ENCODE measurements at places on chromosomes 11 and 22.

DNA sequence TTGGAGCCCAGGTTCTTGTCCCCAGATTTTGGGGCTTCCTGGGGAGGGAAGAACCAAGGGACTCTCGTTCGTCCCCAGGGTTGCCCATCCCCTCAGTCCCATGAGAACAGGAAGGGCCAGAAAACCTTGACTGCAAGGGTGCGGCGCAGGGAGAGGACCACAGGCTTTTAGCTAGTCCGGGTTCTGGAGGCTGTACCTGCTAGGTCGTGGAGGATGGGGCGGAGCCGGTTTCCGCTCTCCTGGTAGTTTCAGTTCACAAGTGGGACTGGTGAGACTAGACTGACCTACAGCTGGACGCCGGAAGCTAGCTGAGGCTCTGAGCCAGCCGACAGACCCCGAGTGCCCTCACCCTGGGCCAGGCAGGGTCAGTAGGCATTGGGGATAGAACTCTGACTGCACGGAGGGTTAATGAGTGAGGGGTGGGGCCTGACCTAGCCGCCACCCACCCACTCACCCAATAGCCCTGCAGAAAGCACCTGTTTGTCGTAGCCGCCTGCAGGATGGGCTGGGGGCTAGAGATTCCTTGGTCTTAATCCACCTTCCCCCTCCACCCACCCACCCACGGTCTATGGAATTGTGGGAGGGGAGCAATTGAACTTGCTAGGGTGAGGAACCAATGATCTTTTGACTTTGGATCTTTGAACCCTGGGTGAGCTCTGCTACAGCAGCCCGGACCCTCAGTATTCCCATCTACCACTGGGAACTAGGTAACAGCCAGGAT is 1.5 kb downstream of the MAFF start:
- no peak for DNase-seq

GRCh38 chr11:119885861-119886567 is 157.0 kb upstream of the NECTIN1 start:
- no peak for DNase-seq

GRCh38 chr11:8099291-8099899 is 18.4 kb downstream of the TUB start:
- peak; percentile 74 for DNase-seq

DNA sequence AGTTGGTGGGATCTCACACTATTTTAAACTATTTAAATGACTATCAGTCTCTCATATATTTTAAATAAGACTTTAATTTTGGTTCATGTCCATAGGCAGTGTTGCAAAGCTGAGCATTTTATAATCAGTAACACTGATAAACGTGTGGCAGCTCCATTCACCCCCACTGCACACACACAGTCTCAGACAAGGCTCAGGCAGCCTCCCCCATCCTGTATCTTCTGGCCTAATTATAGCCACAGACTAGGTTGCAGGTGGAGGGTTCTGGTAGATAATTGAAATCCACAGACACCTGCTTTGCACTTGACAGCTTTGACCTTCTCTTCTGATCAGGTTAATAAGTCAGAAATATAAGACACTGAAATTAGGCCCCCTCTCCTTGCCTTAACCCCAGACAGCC is 118.5 kb upstream of the LDLRAD3 start:
- no peak for DNase-seq

DNA sequence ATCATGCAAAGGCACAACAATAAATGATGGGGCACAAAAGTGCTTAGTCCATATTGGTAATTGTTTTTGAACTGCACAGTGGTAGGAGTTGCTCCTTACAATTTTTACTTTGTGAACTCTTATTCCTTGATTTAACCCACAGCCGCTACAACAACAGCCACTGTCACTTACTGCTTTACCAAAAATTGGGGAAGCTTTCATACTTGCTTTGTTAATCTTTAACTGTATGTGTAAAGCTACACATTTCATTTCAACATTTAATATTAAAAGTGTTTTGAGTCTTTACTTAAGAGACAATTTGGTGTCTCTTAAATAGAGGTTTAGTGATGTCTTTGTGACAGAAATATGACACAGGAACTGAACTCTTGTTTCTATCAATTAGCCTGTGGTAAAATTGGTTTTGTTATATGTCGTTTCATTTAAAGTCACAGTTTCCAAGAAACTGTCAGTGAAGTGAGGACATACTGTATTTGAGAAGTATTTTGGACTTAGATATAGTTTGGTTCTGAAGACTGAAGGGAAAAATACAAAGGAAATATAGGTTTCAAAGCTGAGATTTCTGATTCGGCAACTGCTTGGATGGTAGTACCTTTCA is 6.5 kb upstream of the IL18BP start:
- DNase-seq, result no peak

GRCh38 chr11:77106321-77106720 is 3.7 kb downstream of the OMP start:
- no peak for DNase-seq

DNA sequence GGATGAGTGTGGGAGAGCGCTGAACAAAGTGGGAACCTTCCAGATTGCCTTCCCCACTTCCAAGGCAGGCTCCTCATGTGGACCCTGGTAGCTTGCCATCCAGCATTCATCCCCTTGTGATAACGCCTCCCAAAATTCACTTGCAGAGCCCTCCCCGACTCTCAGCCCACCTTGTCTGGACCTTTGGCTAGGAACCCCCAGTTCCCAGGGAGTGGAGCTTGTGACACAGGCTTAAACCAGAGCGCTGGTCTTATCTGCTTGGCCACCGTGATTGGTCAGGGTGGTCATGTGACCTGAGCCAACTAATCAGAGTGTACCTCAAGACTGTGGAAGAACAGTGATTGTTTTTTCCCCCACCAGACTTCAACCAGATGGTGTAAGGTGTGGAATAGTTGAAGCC is 9.6 kb upstream of the SLC35C1 start:
- DNase-seq, result no peak

- no peak for DNase-seq
Measured at GRCh38 chr22:38549101-38549894, 20.7 kb downstream of the DMC1 start.

DNA sequence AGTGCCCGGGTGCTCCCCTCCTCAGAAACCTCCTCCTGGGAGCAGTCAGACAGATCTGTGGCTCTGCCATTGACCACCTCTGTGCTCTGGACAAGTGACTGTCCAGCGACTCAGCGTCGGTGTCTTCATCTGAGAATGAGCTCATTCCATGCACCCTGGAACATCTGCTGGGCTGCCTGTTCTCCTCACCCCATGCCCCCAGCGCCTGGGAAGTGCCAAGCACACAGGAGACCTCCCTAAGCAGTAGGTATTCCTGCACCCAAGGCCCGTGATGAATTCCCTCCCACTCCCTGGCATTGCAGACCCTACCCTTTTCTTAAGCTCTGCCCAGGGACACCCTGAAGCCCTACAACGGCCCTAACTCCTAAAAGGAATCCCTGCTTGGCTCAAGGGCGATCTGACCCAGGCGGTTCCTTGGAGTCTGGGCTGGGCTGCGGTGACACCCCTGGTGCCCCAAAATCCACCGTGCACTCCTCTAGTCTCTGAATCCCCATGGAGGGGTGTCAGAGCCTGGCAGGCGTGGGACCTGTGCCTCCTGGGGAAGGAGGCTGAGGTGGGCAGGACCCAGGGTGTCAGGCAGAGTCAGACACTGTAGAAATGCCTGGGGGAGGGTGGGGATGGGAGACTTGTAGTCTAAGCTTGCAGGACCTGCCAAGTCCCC is 92.0 kb downstream of the CEP164 start:
- DNase-seq, result no peak

DNA sequence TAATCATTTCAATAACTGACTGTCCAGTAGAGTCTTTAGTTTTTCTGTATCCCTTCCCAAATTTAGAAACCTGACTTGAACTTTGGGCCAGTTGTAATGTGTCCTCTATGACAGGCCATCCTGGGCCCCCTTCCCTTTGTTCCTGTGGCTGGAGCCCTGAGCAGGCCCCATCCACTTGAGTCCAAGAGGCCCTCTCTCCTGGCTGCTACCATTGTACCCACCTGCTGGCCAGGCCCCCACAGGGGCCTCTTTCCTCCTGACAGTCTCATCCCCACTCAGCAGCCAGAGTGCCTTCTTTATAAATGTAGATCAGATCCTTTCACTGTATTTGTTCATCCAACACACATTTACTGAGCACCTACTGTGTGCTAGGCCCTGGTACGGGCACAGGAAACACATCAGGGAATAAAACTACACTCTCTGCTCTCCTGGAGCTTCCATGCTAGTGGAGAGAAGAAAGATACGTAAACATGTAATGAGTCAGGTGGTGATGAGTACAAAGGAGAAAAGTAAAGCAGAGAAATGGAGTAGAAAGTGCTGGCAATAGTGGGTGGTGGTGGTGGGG is 2.7 kb upstream of the LRP5 start:
- DNase-seq, result no peak

GRCh38 chr11:77188633-77189491 is 60.8 kb downstream of the MYO7A start:
- no peak for DNase-seq

DNA sequence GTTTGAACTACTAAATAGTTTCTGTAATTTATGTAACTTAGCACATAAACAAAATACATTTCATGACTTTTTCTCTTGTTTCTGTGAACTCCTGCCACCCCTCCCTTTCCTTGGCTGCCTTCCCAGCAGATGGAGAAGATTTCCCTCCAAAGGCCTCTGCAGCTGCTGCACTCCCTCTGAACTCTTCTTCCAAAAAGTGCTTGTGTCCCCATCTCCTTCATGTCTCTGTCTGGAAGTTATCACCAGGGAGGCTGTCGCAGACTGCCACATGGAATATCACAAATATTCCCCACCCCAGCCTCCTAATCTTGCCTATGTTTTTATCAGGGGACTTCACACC is 1068.3 kb downstream of the OPCML start:
- peak; percentile 94 for DNase-seq

DNA sequence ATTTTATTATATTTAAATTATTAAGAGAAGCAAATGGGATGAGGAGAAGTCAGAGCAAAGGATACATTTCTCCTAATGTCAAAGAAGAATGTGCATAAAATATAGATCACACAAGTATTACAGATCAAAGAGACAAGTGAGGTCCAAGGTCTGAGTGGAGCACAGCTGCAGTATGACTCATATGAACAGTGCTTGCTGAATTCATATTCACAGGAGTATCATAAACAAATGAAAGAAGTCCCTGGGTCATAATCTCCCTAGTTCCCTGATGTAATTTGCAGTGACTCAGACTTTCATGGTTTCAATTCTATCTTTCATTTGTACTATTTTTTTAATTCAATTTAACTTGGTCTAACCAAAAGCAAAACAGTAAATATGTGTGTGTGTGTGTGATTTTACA is 499.0 kb upstream of the CCDC179 start:
- DNase-seq, result peak; percentile 49

- DNase-seq, result no peak
Measured at GRCh38 chr11:8733852-8734251, 51.3 kb downstream of the RPL27A start.

- DNase-seq, result no peak
Measured at GRCh38 chr11:34214961-34215805, 109.8 kb downstream of the NAT10 start.

GRCh38 chr11:61966734-61967115 is 709 bp downstream of the FTH1 start:
- DNase-seq, result no peak

DNA sequence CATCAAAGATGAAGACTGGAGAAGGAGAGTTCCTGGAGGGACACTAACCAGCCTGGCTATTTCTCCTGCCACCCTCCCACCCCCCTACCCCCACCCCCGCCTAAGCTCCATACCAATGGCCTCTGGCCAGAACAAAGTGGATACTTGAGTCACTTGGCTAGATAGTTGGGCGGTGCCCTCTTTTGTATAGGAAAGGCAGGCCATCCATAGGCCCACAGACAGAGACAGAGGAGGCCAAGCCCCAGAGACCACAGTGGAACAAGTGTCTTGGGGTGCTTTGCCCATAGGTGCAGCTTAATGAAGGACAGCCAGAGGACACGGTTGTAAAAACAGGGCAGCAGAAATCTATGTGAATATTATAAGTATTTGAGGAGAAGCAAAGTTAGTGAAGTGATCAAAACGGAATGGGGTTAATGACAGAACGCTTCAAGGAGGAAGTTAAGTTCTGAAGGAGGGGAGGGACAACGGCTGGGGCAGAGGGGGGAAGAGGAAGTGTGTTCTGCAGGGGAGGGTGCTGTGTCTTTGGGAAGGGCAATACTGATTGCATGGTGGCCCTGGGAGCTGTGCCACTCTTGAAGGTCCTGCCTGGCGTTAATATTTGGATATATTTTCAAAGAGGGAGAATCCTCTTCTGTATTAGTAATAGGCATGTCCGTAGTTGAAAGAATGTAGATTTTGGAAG is 32.7 kb downstream of the FLI1 start:
- DNase-seq, result no peak

GRCh38 chr11:71446942-71447688 is 1.1 kb downstream of the DHCR7 start:
- DNase-seq, result no peak

GRCh38 chr22:38951734-38952133 is 5.7 kb upstream of the APOBEC3A start:
- DNase-seq, result no peak

DNA sequence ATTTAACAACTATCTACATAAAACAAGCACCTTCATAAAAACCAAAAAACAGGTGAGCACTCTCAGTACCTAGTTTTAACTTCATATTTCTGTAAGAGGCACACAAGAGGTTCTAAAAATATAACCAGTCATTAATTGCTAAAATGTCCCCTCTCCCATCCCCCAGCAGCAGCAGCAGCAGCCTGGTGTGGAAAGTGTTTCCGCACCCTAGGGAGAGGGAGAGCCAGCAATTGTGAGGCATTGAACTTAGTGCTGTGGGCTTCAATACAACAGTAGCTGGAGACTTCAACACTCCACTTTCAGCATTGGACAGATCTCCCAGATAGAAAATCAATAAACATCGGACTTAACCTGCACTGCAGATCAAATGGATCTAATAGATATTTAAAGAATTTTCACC is 1158.5 kb downstream of the JRKL start:
- DNase-seq, result no peak

GRCh38 chr11:92696076-92696475 is 273.4 kb upstream of the MTNR1B start:
- no peak for DNase-seq

- DNase-seq, result no peak
Measured at GRCh38 chr11:130908770-130909625, 7.3 kb downstream of the SNX19 start.

DNA sequence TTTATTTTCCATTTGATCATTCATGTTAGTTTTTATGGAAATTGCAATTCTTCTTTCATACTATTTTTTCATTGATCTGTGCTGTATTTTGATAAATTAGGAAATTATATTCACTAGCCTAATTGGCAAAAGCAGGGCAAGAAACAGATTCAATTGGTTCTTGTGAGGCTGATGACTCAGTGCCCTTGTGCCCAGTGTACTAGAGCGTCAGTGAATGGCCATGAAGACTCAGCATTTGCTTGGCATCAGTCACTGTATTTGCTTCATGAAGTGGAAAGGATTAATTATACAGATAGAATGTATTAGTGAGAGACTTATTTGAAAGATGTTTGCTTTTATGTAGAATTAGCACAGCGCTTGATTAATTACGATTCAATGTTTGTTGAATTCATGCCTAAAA is 31.8 kb downstream of the MRGPRX1 start:
- DNase-seq, result no peak

- DNase-seq, result no peak
Measured at GRCh38 chr11:67572305-67572704, 11.3 kb upstream of the GSTP1 start.

Measured in muscle of arm (tissue), 14 donors.